Panc1 (cell line): ENCODE measurements at places on chromosomes 16 and 17. TPM values are rescaled to one million over a fixed set of nuclear protein-coding genes. Genes with fewer than 3 reads are reported as not detected.

Gene AXIN2
- total RNA-seq = 2.4 TPM

Gene PDILT
- not detected for total RNA-seq

Gene XAF1
- 3.5 TPM for total RNA-seq

Gene PRKAR1A
- 174 TPM for total RNA-seq

Gene ENPP7
- not detected for total RNA-seq

Gene GRIN2A
- 12.3 TPM for total RNA-seq
